GM12891 (cell line): ENCODE measurements at places on chromosomes 4 and X.

GRCh38 chrX:70013466-70014381 lies 36.0 kb downstream of the AWAT2 start:
- DNase-seq: no peak

DNA sequence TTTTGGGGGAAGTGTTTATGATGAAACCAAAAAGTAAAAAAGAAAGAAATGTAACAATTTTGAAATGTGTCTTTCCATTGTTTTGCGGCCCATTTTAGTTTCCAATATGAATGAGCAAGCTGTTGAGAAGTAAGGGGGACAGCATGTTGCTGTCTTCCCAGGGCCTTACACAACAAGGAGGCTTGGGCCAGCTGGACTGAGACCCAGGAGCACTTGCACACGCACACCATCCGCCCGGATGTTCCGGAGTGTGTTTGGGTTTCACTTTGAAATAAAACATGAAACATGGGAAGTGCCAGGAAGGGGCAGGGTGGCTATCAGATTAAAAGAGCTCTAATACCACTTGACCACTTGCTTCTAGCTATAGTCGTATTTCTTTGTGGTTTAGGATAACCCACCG lies 144.4 kb downstream of the NHS start:
- DNase-seq: no peak

DNA sequence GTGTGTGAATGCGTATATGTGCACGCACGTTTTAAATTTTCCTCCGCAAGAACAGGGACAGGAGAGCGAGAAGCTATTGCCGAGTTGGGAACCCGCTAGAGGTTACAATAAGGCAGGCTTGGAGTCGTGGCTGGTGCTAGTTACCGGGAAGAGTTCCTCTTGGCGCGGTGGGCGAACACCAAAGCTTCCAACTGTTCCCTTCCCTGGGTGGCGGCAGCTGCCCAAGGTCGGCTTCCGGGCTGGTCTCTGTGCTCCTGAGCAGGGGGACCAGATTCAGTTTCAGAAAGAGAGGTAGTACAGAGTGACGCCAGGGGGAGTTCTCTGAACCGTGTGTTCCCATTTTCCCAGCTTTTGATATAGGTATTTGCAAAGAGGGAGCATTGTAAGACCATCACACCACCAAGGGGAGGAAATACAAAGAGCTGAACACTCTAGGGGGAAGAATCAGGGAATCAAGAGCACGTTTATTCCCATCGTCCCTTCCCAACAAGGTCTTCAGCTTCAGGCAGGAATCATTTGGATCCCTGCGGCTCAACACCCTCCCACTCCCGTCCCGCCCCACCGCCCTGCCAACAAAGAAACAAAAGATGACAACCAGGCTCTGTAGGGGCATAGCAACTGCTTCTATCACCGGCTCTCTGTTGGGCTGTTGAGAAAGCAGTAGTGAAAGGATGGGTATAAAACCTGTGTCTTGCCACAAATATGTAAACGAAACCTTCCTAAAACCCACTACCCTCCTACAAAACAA lies 113.6 kb upstream of the TEX13C start:
- DNase-seq: no peak

DNA sequence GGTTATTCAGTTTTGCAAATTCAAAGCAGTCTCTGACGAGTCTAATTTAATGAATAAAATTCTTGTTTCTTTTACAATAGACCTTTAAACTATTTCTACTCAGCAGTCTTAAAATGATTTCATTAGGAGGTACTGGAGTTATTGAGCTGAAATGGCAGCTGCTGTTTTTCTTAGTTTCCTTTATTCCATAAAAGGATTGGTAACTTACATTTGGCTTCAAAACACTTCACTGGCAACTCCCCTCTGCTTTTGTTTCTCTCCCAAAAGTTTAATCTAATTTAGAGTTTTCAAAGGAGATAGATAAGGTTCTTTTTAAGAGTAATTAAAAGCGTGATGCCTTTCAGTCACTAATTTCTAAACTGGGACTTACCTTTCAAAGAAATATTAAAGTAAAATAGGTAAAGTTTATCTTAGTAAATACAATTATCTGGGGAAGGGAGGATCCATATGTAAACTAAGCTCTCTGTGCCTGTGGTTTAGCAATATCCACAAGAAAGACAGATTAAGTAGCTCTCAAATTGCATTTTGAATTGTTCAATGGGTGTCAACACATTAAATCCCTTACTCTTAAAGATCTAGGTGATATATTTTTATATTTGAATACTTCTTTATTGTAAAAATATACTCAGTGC lies 17.1 kb upstream of the PCDH10 start:
- DNase-seq: no peak

- DNase-seq: no peak
These were observed 3.3 kb downstream of the GASK1B start for GRCh38 chr4:158169506-158169905.

DNA sequence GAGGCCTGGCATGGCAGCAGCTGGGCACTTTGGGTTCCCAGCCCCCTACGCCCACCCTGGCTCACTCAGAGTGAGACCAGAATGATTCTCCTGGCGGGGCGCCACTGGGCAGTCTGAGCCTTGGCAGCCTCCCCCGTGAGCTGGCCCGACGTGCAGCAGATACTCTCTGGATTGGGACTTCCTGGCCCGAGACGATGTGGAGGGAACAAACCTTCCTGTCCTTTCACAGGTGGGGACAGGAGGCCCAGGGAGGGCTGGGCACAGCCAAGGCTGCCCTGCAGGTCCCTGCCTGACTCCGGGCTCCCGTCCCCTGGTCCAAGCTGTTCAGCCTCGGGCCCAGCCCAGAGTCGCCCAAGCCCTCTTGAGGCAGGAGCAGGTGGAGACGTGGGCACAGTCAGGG lies 17.9 kb upstream of the ADD1 start:
- peak; percentile 4 for DNase-seq

- DNase-seq: no peak
These were observed 36.4 kb upstream of the LCORL start for GRCh38 chr4:18057821-18058533.

DNA sequence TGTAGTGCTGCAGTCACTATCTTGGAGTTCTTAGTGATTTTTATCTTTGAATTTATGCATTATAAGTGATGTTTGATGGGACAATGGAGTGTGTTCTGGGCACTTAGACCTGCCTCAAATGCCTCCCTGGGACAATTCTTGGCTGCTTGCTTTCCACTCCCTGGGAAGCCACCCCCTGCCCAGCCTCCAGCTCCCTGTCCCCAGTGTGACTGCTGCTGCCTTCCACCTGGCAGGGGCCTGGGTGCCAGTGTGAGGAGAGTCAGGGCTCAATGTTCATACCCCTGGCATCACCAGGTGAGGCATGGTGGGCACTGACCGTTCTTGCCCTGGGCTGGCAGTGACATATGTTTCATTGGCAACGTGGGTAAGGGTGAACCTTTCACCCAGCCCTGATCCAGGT lies 14.8 kb downstream of the MSX1 start:
- DNase-seq: no peak

- DNase-seq: no peak
These were observed 87.8 kb upstream of the GUCY1A1 start for GRCh38 chr4:155578726-155579370.

DNA sequence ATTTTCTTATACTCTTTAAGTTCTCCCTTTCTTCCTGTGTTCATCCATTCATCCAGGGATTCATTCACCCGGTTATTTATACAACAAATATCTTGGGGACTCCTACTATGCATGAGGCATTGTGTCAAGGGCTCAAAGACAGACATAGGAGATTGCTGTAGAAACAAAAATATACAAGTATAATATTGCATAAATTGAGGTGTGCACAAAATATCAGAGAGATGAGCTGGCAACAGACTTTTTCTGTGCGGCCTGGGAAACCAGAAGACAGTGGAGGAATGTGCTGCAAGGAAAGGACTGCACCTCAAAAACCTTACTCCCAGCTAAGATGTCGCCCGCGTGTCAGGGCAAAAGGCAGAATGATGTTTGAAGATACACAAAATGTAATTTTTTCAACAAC lies 9.6 kb downstream of the OTOP1 start:
- DNase-seq: no peak

DNA sequence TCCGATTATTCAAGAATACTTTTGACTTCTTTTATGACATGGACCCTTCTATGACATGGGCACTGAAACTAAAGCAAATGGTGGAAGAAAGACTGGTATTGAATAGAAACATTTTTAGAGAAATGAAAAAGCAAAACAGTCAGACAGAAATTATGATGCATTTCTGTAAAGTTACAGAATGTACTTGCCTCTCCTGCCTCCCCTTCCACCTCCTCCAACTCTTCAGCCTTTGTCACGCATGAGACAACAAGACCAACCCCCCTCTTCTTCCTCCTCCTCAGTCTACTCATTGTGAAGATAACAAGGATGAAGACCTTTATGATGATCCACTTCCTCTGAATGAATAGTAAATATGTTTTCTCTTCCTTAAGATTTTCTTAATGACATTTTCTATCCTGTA lies 46.3 kb upstream of the HUWE1 start:
- DNase-seq: no peak

- no peak for DNase-seq
These were observed 30.9 kb downstream of the RWDD4 start for GRCh38 chr4:183627979-183628588.

DNA sequence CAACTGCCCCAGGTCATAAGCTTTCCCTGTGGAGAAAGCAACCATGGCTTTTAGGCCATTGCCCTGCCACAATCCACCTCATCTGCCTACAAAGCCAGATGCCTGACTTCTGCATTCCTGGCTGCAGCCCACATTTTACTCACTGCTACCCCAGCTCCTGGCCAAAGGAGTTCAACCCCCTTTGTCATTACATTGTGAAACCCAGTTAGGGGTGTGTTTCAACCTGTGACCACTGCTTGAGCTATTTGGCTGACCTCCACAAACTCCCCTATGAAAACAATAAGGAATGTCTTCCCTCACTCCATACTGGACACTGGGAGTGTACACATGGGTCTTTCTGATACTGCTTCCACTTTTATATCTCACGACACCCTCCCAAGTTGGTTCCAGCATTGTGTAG lies 589.2 kb downstream of the SH3BGRL start:
- no peak for DNase-seq

GRCh38 chr4:146975527-146975926 lies 29.9 kb upstream of the TTC29 start:
- no peak for DNase-seq

GRCh38 chr4:153021276-153021675 lies 85.2 kb downstream of the FHDC1 start:
- no peak for DNase-seq

DNA sequence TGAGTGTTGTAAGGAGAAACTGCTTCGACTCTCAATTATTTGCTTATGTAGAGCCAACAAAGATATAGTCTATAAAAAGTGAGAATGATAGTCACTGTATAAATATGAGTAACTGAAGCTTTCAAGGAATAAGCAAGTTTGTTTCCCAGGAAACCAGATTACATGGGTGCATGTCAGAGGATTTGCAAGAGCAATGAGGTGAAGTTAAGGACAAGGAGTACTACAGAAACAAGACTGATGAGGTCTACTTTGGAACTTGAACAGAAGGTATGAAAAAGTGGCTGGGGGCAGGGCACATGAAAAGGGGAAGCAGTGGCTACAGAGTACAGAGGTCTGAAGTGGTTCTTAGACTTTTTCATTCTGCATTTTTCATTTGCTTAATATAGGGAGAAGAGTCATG lies 321.0 kb upstream of the CXXC4 start:
- DNase-seq: no peak

DNA sequence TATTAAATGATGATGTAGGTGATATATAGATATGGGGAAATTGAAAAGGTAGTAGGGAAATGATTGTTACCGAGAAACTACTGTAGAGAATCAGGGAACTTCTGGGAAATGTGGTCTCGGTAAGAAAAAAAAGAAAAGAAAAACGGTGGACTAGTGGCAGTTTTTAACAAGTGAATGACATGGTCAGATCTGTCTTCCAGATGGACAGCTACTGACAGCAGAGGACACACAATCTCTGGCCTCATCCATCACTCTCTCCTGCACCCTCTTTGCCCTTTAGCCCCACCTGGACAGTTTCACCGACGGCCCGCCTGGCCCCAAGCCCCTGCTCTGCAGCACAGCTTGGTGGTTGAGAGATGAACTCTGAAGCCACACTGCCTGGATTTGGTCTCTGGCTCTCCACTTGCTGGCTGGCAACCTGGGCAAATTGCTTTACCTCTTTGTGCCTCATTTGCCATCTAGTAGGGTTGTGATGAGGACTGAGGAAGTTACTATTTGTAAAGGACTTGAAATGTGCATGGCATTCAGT lies 23.4 kb downstream of the RBM47 start:
- no peak for DNase-seq

- no peak for DNase-seq
These were observed 31.0 kb downstream of the SLC9B1 start for GRCh38 chr4:102988429-102989020.

GRCh38 chr4:140707325-140707724 lies 48.9 kb downstream of the TBC1D9 start:
- no peak for DNase-seq

GRCh38 chr4:173199553-173199952 lies 30.9 kb downstream of the GALNT7 start:
- DNase-seq: no peak

DNA sequence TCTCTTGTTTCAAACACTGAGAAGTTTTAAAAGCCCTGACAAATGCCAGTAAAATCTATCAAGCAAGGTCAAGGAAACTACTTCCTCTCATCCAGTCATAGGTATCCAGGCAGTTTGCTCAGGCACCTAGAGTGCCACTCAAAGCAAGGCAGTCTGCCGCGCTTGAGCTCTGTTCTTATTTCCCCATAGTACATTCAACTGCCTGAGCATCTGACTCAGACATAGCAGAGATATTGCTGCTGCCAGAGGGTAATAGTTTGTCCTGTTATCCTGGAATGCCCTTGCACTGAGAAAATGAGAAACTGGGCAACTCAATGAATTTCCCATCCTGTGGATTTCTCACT lies 16.1 kb upstream of the ATP8A1 start:
- no peak for DNase-seq

DNA sequence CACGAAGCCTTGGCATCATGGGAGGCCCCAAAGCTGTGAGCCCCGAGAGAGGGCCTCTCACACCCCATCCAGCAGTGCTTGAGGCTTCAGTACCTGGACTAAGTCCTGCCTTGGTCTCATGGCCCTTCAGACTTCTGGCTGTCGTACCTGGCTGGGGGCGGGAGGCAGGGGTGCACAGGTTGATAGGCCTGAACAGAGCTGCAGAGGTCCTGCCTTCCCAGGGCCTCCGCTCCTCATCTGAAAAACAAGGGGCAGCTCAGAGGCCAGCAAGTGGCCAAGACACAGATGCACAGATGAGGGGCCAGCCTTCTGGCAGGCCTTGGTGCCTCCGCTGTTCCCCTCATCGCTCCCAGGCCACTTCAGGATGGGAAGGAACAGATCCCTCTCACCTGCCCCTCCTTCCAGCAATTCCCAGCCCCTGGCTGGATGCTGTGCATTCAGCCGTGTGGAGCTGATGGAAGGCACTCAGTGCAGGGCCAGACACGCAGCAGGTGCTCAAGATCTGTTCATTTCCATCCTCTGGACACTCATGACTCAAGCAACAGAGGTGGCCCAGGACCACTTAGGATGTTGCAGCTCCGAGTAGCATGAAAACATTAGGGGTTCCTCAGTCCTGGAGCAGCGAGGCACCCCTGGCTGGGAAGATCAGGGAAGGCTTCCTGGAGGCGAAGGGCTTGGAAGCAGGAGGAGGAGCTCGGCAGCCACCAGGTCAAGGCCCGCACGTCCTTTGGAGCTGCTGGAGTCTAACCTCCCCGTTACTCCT lies 1.4 kb downstream of the ZNF185 start:
- DNase-seq: no peak
